NCI-H2029 (cell line): ENCODE measurements at places on chromosomes 12 and 14.
A peak's percentile ranks its signal among the peaks of the same experiment; 100 is the strongest.

DNA sequence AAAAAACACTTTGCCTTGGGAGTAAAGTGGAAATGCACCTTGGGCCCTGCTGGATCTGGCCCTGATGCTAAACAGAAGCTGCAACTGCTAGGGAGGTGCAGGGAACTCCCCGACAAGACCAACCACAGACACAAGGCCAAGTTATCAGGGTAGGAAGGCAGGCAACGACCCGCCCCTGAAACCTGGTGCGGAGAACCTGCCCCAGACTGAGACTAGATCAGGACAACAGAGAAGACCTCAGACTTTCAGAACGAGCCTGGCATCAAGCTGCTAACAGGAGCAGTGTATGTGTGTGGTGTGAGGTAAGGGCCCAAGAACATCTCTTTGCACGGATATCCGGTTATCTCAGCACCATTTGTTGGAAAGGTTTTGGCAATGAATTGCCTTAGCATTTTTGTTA lies 233.7 kb upstream of the RTL1 start:
- DNase-seq, result no peak

DNA sequence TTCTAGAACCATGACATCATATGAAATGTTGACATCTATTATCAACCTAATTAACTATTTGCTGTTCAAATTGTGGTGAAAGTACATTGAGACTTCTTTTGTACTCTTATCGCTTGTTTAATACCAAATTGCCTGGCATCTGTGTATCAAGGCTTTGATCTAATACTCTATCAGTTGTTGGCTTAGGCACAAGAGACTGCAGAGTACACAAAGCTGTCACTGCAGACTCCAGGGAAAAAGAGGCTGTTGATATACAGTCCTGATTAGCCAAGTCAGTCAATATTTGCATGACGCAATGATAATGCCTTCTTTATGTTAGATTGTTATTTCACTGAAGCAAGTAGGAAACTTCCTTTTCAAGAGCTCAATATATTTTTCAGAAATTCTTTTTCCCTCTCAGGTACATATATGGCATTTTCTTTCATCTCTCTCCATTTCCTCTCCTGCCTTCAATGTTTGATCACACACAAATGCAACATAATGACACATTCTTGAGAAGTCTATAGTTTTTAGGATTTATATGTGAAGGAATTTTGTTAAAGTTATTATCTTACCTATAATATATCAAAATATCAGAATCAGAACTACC lies 32.3 kb upstream of the PTCSC3 start:
- peak; percentile 100 for DNase-seq

DNA sequence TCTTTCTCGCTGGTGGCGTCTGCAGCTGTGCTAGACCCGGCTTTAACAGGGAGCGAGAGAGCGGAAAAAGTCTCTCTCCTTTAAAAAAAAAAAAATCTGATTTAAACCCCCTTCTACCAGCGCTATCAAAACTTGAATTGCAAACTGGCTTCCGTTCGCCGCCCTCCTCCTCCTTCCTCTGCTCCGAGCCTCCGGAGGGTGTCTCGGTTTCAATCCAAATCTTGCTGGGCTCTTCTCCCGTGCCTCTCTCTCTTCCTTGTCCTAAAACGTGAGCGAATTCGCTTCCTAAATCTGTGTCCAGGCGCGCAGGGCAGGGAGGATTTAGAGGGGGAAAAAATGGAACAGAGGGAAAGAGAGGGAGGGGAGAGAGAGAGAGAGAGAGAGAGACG lies 272 bp downstream of the TBX3 start:
- no peak for DNase-seq

- DNase-seq, result no peak
Measured at GRCh38 chr14:56310643-56311042, 192.4 kb downstream of the PELI2 start.

GRCh38 chr12:63302941-63303536 lies 152.0 kb upstream of the AVPR1A start:
- no peak for DNase-seq

DNA sequence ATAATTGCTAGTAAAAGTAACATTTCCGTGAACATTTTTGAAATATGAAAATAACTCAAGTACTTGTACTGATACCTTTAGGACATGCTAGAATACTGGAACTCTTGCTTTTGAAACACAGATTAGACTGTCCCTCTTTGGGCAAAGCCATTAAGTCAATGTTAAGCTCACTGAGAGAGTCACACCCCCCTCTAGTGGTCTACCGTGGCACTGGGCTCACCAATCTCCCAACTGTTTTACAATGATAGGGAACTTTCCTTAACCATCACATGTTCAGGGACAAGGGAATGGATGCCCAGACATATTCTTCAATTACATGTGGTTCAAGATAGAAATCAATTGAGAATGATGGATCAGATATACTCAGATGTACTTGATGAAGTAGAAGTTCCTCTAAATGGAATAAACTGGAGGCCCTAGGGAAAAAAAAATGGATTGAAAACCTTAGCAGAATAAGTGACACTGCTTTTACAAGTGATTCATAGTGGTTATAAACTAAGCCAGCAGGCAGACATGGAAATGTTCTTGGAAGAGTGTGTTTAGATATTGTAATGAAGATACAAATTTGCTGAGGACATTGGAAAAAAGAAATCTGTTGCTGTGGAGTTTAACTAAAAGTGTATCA lies 17.8 kb downstream of the NANOG start:
- DNase-seq, result peak; percentile 5

DNA sequence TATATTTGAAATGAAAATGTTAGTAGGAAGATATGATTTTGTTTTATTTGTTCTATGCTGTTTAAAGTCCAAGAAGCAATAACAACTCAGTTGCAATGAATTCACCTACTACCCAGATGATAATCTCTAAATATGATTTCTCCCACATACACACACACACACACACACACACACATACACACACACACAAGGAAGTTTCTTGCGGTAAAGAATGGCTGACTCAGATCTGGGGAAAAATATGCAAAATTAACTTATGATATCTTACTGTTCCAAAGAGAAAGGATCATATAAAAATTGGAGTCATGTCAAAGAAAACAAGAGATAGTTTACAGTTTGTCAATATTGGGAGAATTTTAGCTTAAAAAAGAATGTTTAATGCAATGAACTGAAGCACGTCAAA lies 456.7 kb downstream of the SLC16A7 start:
- DNase-seq, result no peak
